D721Med (cell line): ENCODE measurements at places on chromosomes 1 and 21.

DNA sequence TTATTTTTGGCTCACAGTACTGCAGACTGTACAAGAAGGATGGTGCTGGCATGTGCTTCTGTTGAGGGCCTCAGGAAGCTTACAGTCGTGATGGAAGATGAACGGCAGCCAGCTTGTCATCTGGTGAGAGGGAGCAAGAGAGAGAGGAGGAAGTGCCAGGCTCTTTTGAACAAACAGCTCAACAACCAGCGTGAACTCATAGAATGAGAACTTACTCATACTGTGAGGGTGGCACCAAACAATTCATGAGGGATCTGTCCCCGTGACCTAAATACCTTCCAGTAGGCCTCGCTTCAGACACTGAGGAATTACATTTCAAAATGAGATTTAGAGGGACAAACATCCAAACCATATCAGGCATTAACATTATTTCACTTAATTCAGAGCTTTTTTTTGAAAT, 84.7 kb downstream of the PKN2 start:
- no peak for DNase-seq

- no peak for DNase-seq
Observed at GRCh38 chr1:52365071-52365745, 797 bp downstream of the CC2D1B start.

DNA sequence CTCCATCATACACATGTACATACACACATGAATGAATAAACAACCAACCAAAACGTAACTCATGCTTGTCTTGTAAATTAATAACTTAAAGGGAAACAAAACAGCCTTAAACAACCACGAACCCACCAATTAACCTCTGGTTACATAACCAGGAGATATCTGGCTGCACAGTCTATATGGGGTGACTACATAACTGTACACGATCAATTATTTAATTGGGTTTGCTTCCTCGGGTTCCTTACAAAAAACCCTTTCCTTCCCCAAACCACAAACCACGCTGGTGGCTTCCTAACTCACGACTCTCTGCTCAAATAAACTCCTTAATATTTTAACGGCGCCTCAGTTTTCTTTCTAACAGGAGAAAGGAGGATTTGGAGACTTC, 744 bp downstream of the ZNF670 start:
- no peak for DNase-seq

DNA sequence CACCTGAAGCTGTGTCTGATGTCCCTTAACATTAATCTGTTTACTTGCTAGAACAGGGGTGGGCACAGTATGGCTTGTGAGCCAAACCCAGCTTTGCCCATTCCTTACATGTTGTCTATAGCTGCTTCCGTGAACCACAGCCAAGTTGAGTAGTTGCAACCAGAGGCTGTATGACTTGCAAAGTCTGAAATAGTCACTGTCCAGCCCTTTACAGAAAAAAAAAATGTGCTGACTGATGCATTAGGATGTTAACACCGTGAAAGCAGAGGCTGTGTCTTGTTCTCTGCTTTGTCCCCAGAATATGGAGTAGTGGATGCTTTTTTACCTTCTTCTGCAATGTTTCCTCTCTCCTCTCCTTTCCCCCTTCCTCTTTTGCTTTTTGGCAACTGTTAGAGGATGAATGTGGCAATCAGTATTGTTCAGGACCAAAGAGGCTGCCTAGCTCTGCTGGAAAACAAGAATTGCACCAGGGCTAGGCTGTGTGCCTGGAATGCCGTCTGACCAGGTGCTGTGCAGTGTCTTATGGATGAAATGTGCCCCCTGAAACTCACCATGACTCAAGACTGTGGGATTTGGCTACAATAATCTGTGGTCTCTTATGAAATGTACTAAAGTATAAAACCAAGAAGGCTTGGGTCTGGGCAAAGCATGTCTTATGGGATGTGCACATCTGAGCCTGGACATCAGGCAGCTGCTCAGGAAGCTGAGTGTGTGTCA, 79.6 kb upstream of the GCLM start:
- DNase-seq: no peak

- no peak for DNase-seq
Observed at GRCh38 chr1:4021136-4021973, 121.3 kb upstream of the C1orf174 start.

DNA sequence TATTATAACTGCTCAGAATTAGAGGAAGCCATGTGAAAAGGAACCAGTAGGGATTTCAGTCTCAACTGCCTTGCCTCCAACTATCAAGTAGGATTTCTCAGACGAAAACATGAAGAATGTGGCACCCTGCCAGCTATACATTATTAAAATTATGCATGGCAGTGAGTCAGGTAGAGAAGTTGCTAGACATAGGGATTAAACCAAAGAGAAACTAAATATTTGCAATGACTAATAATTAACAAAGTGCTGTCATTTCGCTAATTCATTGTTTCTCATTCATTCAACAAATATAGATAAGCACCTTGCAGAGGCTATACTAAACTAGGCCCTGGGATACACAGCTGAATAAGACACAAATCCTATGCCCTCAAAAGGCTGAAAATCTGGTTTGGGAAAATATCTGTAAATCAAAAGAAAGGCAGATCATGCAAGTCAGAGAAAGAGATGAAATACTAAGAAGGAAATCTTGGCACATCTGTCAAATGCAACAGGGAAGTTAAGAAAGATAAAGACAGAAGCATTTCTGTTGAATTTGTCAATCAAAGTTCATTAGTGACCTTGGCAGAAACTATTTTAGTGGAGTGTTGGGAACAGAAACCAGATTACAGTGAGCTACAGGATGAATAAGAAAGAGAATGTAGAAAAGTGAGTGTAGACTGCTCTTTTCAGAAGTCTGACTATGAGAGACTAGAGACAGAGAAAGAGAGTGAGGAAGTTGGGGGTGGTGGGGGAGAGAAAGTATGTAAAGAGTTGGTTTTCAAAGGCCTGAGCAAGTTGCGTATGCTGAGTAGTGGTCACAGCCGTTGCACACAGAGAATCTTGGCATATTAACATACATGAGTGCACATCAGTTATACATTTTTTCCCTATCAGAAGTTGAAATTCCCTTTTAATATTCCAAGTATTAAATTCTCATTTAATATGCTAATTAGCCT, 14.7 kb upstream of the NBPF11 start:
- no peak for DNase-seq

GRCh38 chr1:239739919-239740318, 351.8 kb upstream of the FMN2 start:
- DNase-seq: no peak

- DNase-seq: no peak
Observed at GRCh38 chr1:192448026-192448578, 127.5 kb upstream of the RGS1 start.

DNA sequence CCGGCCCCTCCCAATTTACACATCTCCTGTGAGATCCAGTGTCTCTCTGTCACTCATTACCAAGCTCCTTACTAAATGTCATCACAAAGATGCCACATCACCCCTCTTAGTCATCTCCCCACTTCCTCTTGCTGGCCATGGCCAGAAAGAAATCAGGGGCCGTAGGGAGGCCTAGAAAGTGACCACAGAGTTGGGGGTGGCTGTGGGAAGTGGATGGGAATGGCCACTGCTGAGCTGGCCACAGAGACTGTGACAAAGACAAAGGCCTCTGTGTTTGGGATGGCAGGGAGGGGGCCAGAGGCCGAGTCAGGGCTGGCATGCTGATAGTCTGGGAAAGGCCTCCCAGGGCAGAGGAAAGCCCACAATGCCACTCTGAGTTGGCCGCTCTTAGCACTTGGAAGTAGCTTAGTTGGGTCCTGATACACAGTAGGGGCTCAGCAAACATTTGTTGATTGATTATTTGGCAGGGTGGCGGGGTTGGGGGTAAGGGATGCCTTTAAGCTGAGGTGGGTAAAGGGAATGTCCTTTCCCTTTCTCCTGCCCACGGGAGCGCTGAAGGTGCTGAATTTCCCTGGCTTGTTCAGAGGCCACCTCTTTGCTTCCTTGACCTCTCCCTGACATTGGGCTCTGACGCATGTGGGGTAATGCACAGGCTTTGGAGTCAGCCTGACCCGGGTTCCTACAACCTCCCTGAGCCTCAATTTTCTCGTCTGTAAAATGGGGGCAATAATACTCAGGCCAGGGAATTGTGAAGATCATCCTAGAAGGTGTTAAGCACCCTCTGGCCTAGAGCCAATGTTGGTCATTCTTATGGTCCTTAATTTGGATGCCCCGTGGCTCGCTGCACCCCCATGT, 13.2 kb downstream of the NAV1 start:
- no peak for DNase-seq
